ENCODE measurements at places on chromosomes 2 and 18. TPM values are rescaled to one million over a fixed set of nuclear protein-coding genes. Genes with fewer than 3 reads are reported as not detected.

DNA sequence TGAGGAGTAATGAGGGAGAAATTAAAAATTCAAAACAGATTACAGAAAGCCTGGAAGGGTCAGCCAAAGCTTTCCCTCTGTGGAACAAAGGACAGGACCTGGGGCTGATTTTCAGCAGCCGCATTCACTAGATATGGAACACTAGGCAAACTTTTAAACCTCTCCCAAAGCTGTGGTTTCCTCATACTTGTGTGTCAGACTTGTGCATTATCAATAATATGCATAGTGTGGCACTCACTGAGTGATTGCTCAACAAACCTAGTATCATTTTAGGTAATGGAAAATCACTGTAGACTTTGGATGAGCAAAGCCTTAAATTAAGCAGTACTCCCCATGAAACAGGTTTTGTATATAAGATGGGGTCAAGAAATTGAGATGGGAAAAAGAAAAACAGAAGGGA is 26.3 kb upstream of the IKZF2 start:
- DNase-seq, result no peak

- no peak for DNase-seq
These were observed 27.1 kb downstream of the PSD4 start for GRCh38 chr2:113200736-113201490.

DNA sequence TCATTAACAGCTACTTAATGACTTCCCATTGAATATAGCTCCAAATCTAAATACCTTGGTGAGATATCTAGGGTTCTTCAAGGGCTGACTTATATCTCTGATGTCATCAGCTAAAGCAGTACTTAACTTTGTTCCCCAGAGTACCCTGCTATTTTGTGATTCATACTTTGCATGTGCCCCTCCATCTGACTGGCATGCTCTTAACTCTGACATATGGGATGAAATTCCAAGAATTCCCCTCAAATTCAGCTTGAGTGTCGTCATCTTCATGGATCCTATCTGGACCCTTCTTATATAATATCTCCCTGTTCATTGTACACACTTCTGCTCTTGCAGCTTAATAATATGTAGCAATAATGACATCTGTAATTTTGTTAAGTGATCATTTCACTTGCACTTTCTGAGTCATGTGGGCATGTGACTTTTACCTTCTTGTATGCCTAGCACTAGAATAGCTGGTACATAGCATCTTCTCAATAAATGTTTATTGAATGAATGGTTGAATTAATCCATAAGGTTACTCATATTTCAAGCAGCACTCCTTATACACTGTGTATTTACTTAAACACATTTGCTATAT is 172.9 kb downstream of the WDR7 start:
- no peak for DNase-seq

DNA sequence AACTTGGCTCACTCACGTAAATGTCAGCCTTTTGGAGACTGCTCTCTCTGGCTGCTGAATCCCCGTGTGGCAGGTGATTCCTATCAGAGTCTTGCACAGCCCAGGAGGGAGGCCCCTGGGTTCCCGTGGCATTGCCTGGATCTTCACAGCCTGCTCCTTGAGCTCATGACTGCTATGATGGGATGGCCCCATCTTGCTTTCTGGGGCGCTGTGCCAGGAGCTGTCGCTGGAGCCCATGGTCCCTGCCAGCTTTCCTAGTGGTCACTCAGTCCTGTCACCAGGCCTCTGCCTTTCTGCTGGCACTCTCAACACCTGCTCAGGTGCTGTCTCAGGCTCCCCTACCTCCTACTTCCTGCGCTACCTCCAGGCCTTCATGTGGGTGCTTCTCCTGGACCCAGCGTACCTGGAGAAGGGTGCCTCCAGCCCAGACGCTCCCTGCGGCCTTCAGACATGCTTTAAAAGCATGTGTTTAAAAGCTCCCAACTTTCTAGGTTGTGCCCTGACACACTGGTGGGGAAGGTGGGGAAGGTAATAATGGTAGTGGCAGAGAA is 110.1 kb downstream of the MCFD2 start:
- no peak for DNase-seq

DNA sequence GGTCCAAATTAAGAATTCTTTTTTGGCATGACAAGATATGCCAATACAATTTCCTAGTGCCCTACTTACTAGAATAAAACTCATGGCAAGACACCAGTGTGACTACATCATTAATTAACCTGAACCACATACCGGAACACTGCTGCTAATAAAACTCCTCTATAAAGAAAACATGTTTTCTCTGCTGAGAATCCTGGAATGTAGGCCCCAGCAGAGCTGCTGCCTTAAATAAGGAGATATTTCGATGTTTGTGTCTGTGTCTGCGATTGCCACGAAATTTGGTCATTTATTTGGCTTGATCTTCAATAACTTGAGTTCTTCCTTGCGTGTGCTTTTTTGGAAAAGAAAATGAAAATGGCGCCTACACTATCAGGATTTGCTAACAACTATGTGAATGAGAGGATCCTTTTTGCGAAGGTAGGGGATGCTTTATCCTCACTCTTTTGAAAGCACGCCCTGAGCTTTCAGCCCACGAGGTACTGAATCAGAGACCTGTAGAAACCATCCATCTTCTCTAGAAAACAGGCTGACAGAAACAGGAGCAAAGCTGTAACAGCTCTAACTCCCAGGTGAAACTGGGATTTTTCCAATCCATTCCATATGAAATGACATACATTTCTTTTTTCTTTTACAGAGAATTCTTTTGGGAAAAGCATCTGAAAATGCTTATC is 27.0 kb downstream of the KLF7 start:
- no peak for DNase-seq

- DNase-seq, result peak; percentile 7
These were observed 254.4 kb upstream of the HS6ST1 start for GRCh38 chr2:128573116-128573515.

DNA sequence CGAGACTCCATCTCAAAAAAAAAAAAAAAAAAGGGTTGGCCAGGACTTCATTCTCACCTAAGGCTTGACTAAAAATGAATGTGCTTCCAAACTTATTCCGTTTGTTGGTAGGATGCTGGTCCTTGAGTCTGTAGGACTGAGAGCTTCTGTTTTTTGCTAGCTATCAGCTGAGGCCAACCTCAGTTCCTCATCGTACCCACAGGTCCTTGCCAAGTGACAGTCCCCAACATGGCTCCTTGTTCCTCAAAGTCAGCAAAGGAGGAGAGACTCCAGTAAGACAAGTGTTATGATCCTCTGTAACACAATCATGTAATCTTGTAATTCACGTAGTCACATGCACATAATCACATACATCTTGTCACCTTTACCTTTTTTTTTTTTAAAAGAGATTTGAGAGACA is 37.0 kb downstream of the HAUS1 start:
- DNase-seq, result no peak

- no peak for DNase-seq
These were observed 22.9 kb upstream of the ZSWIM2 start for GRCh38 chr2:186871881-186872280.

DNA sequence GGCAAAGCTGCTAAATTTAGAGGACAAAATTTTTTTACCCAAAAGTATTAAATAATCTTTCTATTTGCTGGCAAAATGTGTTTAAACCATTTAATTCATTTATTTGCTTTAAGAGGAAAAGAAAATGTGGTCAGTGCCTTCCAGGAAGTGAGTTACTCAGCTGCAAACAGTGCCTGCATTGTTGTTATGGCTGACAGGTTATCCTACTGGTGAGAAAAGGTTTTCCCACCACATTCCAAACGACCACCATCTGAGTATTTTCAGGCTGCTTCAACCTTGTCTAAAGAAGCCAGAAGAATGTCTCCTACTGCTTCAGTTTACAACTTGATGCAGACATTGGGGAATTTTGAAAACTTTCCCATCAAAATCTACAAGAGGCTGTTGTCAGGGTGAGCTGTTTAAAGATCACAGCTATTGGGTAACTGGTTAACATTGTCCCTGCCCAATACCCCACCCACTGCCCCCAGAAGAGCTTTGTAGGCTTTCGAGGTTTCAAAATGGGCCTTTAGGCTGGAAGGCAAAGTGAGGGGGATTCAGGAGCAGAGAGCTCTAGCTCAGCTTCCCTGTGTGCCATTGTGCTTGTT is 461.3 kb upstream of the FANCL start:
- no peak for DNase-seq

DNA sequence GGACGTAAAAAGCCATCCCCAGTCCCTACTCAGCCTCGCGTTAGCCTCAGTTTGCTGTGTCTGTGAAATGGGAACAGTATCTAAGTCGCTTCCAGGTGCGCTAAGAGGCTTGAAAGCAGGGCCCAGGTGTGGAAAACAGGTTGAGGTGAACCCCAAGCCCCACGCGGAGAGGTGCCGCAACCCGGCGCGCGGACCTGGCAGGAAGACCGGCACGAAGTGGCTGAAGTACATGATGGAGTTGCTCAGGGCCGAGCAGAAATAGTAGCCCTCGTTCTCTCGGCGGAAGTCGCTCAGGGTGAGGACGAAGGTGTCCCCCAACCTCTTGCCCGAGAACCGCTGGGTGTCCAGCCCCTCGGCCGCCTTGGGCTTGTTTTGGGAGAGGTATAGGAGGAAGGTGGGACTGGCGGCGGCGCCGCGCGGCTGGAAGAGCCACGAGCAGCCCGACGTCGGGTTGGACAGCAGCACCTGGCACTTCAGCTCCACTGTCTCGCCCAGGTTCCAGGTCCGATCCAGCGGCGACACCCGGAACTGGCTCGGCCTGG is 508 bp downstream of the CD8A start:
- peak; percentile 64 for DNase-seq

GRCh38 chr2:10326707-10327594 is 24.2 kb downstream of the HPCAL1 start:
- no peak for DNase-seq

DNA sequence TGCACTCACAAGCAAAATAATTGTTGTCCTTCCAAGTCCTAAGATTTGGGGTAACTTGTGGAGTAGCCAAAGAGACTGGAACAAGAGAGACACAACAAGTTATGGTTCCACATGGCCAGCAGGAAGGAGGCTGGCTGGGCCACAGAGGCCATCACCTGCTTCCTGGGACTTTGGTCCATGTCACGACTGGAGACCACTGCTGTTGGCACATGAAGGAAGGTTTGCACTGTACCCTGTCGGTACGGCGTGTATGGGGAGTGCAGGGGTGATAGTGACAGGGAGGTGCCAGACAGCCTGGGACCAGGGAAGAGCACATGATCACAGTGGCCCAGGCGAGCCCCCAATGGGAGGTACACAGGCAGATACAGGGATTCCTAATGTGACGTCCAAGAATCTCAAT is 15.5 kb downstream of the SLC66A2 start:
- no peak for DNase-seq

GRCh38 chr2:234825616-234826015 is 126.2 kb upstream of the SH3BP4 start:
- DNase-seq, result no peak

- DNase-seq, result no peak
These were observed 54.2 kb downstream of the ACTR2 start for GRCh38 chr2:65281627-65282351.

DNA sequence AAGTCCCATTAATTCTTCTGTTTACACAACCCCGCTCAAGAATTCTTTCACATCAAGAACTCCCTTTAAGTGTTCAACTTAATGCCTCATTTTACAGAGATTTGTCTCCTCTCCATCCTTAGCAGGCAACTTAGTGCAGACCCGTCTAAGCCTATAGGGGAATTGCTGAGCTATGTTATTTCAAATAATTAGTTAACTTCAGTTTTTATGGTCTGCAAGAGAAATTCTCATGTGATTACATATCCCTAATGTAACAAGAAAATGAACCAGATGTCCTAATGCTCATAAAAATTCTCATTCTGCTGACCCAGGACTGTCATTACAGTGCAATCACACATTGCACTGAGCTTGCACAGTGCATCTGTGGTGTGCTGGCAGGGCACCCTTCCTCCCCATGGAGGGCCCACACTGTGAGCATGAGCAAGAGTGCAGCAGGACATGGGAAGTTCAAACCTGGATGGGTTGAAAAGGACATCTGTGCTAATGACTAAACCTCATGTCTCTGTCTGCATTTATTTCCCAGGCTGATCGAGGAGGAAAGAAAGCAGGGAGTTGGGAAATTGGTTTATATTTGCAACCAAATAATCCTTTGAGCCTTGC is 97.1 kb downstream of the COL5A2 start:
- DNase-seq, result no peak

DNA sequence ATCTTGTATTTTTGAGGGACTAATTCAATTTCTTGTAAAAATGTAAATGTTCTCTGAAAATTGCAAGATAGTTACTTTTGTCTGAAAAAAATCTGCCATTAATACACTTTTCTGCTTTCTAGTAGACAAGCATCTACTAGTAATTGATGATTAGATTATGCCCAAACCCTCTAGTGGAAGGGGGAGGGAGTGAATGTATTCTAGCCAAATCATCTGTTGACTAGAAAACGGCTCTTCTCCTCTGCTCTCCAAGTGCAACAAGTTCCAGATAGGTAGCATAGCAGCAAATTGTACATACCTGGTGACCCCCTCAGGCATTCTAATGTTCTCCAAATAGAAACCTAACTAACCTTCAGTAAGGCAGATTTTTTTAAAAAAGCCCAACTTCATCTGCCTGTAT is 58.6 kb downstream of the RELCH start:
- DNase-seq, result no peak

GRCh38 chr2:59752512-59752911 is 800.9 kb downstream of the BCL11A start:
- DNase-seq, result no peak

- no peak for DNase-seq
These were observed 93.7 kb downstream of the SESTD1 start for GRCh38 chr2:179170901-179171300.

DNA sequence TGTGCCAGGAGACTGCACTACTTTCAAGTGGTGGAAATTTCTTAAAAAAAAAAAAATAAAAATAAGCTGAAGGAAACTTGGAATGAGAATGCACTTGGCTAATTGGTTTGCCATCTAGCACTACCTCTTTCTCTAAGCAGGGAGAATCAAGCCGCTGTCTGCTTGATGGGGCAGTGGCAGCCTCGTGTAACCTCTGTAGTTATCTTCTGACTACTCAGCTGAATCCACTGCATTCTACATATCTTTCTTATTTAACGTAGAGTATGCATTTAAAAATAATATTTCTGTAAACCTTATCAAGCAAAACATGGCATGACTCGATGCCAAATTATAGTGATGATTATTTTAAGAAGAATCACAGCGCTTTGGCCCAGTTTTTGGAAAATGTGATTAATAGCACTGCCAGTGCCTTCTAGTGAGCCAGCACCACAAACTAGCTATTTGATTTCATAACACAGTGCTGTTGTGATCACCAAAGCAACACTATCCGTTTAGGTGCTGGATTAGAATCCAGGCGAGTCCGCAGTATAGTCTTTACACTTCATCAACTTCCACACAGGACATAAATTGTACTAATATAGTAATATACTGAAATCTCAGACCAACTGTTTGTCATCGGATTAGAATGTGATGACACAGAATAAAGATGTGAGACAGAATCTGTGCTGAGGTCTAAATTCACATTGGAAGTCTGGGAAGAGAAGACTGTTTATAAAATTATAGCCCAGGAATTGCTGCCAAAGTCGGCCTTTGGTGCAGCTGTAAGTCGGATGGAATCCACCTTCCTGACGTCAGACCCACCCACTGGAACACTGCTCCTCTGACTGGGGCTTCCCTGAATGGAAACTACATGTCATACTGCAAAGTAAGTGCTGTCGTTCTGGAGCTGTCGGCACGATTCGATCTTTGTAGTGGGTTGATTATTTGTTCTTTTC is 136.5 kb upstream of the ETAA1 start:
- no peak for DNase-seq

GRCh38 chr2:110660558-110660957 is 17.3 kb downstream of the BUB1 start:
- no peak for DNase-seq

The REG3A gene
- total RNA-seq, result not detected

The C2orf81 gene
- total RNA-seq, result 1.8 TPM

The DSG2 gene
- total RNA-seq, result 0.09 TPM

The AGAP1 gene
- 1.8 TPM for total RNA-seq

The DPYSL5 gene
- not detected for total RNA-seq

The TMEM198 gene
- 1.8 TPM for total RNA-seq

The PRSS56 gene
- not detected for total RNA-seq

The GGCX gene
- 26.7 TPM for total RNA-seq

The VWA3B gene
- total RNA-seq, result not detected

Data from activated CD8-positive, alpha-beta memory T cell treated with anti-CD3 and anti-CD28 coated beads, Interleukin-2, amount 10 ng/mL, durations not matched to agents 7 days and 5 days (primary cell).